ENCODE measurements at places on chromosomes 4 and X.

DNA sequence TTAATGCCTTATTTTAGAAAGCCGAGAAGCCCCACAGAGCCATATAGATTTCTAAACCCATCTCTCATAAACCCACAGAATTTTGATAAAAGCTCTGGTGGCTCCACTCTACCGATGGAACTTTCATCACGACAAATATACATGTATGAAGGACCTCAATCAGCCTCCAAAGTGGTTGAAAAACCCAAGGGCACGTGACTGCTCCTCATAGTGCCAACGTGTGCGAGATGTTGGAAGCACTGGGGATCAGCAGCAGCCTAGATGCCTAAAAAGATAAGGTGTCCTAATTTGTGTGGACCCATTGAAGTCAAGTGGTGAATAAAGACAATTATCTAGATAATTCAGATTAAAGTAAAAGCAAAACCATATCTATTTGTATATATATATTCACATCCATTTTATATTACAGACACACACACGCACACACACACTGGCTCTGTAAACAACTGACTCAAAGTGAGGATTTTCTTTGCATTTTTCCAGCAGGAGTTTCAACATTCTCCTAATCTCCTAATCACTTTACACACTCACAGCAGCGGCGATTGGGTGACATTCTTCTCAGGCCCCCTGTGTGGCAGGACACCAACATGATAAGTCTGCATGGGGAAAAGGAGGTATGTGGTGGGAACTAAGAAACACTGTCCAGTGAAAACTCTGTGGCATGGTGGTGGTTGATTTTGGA, 2.8 kb upstream of the PITX2 start:
- DNase-seq = no peak

DNA sequence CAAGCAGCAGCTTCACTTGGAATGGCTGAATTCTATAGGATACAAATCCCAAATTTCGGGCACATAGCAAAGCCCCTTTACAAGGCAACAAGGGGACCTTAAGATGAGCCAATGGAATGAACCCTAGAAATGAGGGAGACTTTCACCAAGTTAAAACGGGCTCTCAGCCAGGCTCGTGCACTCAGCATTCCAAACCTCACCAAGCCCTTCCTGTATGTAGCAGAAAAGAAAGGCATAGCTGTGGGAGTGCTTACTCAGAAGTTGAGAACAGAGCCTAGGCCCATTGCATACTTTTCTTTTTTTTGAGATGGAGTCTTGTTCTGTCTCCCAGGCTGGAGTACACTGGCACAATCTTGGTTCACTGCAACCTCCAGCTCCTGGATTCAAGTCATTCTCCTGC, 10.8 kb upstream of the HERC5 start:
- DNase-seq = no peak

DNA sequence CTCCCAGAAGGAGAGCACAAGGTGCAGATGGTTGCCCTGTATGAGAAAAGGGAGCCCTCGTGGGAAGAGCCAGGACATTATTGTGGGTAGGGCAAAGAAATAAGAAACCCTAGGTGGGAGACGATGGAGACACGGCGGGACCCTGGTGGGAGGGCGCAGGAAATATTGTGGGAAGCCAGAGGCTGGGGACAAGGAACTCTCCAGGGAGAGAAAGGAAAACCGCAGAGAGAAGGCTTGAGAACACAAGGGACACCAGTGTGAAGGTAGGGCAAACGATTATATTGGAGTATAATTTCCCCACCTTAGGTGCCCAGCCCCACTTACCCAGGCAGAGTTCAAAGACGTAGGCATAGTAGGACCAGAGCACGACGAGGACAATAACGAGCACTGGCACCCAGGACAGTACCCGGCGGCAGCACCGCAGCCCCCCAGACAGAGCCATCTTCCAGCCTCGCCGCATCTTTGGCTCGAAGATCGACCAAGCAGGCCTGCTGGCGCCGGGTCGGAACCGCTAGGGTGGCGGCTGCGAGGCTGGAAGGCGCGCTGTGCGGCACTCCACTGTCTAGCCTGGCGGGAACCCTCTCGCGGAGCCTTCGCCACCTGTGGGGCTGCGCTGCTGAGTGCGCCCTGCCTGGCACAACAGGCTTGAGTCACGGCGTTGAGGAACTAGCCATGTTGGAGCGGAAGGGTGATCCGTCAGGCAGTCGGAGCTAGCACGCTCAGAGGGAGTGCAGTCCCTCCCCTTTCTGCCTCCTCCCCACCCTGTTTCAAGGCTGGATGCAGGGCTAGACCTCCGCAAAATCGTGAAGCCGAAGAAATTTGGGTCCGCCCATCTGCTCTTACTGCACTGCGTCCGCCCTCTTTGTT, at the start of gene ZDHHC15:
Gene ZDHHC15 (minus strand): TSS at position 473 of the 867 bp plus-strand sequence. CDS start 13 bp downstream, at position 460.
- peak; percentile 8 for DNase-seq

DNA sequence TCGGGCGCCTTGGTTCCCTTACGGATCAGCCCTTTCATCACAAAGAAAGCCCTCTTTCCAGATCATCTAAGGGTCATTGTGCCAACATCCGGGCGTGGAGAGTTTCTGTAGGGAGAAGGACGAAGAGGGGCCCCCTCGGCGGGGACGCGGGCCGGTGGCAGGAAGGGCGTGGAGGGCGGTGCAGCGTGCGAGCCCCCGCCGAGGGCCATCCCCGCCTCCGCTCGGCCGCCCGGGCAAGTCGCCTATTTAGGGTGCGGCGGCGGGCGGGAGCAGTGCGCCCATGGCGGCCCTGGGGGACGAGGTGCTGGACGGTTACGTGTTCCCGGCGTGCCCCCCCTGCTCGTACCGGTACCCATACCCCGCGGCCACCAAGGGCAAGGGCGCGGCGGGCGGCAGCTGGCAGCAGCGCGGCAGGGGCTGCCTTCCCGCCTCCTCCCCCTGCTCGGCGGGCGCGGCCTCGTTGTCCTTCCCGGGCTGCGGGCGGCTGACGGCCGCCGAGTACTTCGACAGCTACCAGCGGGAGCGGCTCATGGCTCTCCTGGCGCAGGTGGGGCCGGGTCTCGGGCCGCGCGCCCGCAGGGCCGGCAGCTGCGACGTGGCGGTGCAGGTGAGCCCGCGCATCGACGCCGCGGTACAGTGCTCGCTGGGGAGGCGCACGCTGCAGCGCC, at the start of gene ZAR1:
Gene ZAR1 (plus strand): TSS at position 241 of the 668 bp plus-strand sequence. CDS start 40 bp downstream, at position 281.
- no peak for DNase-seq

DNA sequence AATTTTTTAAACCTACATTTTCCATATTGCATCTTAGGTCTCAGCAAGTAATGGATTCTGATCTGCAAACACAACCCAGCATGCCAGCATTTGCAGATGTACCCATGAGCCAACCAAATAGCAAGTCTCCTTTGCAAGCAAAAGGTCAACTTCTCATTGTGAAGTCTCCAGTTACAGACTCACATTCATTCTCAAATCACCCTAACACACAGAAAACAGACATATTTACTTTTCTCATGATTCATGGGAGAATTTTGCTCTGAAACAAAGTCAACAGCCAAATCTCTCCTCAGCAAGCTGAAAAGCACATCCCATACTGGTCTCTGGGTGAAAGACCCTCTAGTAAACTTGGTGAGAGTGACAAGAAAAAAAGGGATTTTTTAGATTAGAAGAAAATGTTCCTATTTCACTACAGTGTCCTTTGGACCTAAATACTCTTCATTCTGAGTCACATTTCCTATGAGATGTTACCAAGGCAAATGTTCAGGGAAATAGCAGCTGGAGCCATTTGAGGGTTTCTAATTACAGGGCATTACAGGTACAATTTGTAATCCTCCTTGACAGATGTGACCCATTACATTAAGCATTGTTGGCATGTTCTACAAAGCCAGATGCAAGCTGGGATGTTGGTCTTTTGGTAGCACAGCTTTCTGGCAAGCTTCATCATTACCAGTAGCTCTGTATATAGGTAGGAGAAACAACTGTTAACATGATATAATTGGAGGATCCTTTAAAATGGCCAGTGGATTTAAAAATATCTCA, 383.3 kb downstream of the SMARCA1 start:
- no peak for DNase-seq

GRCh38 chrX:112645774-112646173, 34.0 kb downstream of the LHFPL1 start:
- no peak for DNase-seq
